ENCODE measurements at places on chromosomes 2 and 18. TPM values are rescaled to one million over a fixed set of nuclear protein-coding genes. Genes with fewer than 3 reads are reported as not detected.

Gene CD8B2
- total RNA-seq, result not detected

Gene LIMS2
- total RNA-seq, result 13.6 TPM

Gene BCL11A
- 9.8 TPM for total RNA-seq

Gene IL36G
- not detected for total RNA-seq

Measured in thyroid gland (tissue), 4 donors.